Colonic mucosa (tissue), 4 donors: ENCODE measurements at places on chromosomes 5 and 9.

DNA sequence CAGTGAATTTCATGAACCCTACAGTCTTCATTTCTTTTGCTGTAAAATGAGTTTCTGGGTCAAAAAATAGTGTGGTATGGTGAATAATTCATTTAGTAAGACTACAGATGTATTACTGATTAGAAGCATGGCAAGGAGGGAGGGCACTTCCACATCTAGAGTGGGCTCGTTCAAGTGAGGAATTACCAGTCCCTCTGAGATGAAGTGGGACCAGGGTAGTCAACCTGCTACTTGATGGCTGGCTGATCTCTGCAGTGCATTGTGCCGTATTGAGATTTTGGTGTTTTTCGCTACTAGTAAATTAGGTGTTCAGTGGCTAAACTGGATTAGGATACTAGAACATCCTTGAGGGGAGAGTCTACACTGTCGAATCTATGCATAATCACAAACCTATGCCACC, 10.8 kb downstream of the CDC37L1 start:
- no peak overlapping the region for H3K27ac ChIP-seq
- H3K4me1 ChIP-seq, result no peaks in the 10 kb centered on the region
- peaks cover 8% of the 10 kb centered on the region for H3K36me3 ChIP-seq
- no peak overlapping the region for H3K4me3 ChIP-seq
- no peak for DNase-seq

DNA sequence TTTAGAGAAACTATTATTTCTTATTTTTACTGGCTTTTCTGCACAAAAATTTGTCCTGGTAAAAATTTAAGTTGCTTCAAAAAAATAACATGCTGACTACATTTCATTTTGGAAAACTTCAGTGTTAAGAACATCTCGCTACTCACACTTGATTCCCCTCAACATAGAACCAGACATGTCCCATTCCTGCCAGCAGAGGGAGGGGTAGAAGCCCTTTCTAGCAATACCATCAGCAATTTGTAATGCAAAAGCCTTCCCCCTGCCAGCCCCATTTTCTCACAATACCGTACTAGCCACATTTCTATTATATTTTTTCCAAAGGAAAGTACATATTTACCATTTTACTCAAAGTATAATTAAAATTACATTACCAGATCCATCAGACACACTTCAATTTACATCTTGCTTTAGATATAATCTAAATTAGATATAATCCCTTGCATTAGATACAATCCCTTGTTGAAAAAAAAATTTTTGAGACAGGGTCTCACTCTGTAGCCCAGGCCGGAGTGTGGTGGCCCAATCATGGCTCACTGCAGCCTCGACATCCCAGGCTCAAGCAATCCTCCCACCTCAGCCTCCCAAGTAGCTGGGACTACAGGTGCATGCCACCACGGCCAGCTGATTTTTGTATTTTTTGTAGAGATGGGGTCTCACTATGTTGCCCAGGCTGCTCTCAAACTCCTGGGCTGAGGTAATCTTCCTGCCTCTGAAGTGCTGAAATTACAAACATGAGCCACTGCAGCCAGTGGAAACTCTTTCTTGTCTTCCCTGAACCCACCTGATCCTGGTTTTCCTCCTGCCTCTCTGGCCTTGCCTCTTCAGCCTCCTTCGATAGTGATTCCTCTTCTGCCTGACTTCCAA, 39.6 kb upstream of the IDNK start:
- peak; percentile 32 for DNase-seq
- no peaks in the 10 kb centered on the region for H3K27me3 ChIP-seq
- H3K4me1 ChIP-seq, result no peaks in the 10 kb centered on the region
- H3K36me3 ChIP-seq, result no peaks in the 10 kb centered on the region
- no peak overlapping the region for H3K4me3 ChIP-seq

DNA sequence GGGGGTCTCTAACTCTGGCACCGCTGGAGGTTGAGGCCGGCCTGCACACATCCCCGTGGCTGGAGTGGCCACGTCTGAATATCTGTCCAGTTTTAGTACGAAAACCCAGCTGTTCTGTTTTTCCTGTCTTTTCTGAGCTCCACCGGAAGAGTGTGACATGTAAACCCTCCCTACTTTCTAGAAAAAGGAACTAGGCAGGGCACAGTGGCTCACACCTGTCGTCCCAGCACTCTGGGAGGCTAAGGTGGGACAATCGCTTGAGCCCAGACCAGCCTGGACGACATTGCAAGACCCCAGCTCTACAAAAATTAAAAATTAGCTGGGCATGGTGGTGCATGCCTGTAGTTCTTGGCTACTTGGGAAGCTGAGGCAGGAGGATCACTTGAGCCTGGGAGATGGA, 8.2 kb upstream of the PHYKPL start:
- peaks cover 22% of the 10 kb centered on the region for H3K4me1 ChIP-seq
- H3K36me3 ChIP-seq, result no peaks in the 10 kb centered on the region
- H3K27ac ChIP-seq, result peak overlapping the region; percentile 22
- H3K27me3 ChIP-seq, result no peaks in the 10 kb centered on the region

DNA sequence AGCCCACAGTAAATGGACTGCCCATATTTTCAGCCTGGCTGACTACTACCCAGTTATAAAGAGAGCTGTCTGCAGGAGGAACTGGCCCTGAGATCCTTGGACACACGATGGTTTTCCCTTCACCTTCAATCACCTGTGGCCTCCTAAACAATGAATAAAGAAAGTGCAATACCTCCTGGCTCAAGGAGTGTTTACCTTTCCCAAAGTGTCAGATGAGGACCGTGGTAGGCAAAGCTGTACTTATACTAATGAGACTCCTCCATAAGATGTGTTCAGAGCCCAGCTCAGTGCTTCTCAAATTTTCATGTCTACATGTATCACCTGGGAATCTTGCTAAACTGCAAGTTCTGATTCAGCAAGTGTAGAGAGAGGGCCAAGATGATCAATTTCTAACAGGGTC, 284.5 kb upstream of the VLDLR start:
- H3K36me3 ChIP-seq, result no peaks in the 10 kb centered on the region
- no peaks in the 10 kb centered on the region for H3K4me1 ChIP-seq
- DNase-seq, result no peak
- no peak overlapping the region for H3K4me3 ChIP-seq

- H3K4me1 ChIP-seq, result no peaks in the 10 kb centered on the region
- H3K36me3 ChIP-seq, result no peaks in the 10 kb centered on the region
- no peaks in the 10 kb centered on the region for H3K27me3 ChIP-seq
- DNase-seq, result no peak
Observed at GRCh38 chr5:1027631-1028441, 19.2 kb downstream of the NKD2 start.

- H3K36me3 ChIP-seq, result no peaks in the 10 kb centered on the region
- H3K27me3 ChIP-seq, result peaks cover 7% of the 10 kb centered on the region
- no peak overlapping the region for H3K27ac ChIP-seq
- peak overlapping the region; percentile 21 for H3K4me3 ChIP-seq
Observed at GRCh38 chr9:21402386-21403251, 6.3 kb upstream of the IFNA8 start.

DNA sequence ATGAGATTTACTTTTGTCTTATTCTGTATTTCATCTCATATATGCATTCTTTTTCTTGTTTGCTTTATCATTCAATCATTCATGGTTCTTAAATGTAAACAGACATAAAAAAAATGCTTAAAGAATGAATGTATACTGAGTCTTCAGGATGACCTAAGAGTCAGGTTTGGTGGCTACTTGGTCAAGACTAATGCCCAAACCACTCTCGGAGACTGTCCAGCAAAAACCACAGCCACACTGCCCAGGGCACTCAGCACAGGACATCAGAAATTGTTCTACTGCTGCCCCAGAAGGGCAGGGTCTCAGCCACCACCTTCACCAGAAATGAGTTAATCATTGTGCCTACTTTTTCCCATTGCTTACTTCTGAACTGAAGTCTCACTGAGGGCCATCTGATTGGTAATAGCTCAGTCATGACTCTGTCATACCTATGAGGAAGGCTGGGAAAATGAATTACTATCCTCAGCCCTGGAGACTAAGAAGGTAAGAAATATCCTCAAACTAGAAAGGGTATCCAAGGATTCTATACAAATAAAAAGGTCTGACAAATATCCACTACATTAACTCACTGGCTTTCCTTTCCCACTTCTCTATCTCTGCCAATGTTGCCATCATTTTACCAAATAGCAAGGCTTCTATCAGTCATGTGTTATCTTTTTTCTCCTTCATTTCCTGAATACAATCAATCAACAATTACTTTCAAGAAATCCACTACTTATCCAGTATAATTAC, 236.1 kb downstream of the CETN3 start:
- H3K27me3 ChIP-seq, result no peaks in the 10 kb centered on the region
- no peak for DNase-seq
- no peak overlapping the region for H3K4me3 ChIP-seq

- H3K4me3 ChIP-seq, result no peak overlapping the region
- no peaks in the 10 kb centered on the region for H3K36me3 ChIP-seq
- DNase-seq, result no peak
Observed at GRCh38 chr5:963310-963672, 45.3 kb upstream of the NKD2 start.

GRCh38 chr9:77953590-77953989, 78.0 kb downstream of the GNAQ start:
- peak overlapping the region; percentile 5 for H3K27ac ChIP-seq
- H3K4me1 ChIP-seq, result peaks cover 5% of the 10 kb centered on the region
- no peaks in the 10 kb centered on the region for H3K27me3 ChIP-seq
- H3K4me3 ChIP-seq, result no peak overlapping the region
- no peak for DNase-seq

- peak within 1 kb of the TSS; percentile 100 for H3K27ac ChIP-seq
- H3K36me3 ChIP-seq, result no peaks in the 10 kb centered on the region
- H3K4me1 ChIP-seq, result no peaks in the 10 kb centered on the region
- peak within 1 kb of the TSS; percentile 95 for H3K4me3 ChIP-seq
- H3K27me3 ChIP-seq, result no peaks in the 10 kb centered on the region
Observed at GRCh38 chr9:112332977-112333638, at the start of gene PTBP3. Gene PTBP3, minus strand, starts transcription at chr9:112333619. Its CDS starts 35,754 bp downstream, at chr9:112297865.

- H3K27ac ChIP-seq, result no peak overlapping the region
- no peaks in the 10 kb centered on the region for H3K27me3 ChIP-seq
- DNase-seq, result no peak
- no peak overlapping the region for H3K4me3 ChIP-seq
- no peaks in the 10 kb centered on the region for H3K36me3 ChIP-seq
- peaks cover 4% of the 10 kb centered on the region for H3K4me1 ChIP-seq
Observed at GRCh38 chr9:551986-552929, 289.2 kb upstream of the DMRT1 start.

GRCh38 chr5:141851195-141851874, 26.9 kb downstream of the PCDH1 start:
- no peaks in the 10 kb centered on the region for H3K27me3 ChIP-seq
- no peaks in the 10 kb centered on the region for H3K36me3 ChIP-seq
- peaks cover 14% of the 10 kb centered on the region for H3K4me1 ChIP-seq
- DNase-seq, result no peak
- peak overlapping the region; percentile 60 for H3K27ac ChIP-seq

DNA sequence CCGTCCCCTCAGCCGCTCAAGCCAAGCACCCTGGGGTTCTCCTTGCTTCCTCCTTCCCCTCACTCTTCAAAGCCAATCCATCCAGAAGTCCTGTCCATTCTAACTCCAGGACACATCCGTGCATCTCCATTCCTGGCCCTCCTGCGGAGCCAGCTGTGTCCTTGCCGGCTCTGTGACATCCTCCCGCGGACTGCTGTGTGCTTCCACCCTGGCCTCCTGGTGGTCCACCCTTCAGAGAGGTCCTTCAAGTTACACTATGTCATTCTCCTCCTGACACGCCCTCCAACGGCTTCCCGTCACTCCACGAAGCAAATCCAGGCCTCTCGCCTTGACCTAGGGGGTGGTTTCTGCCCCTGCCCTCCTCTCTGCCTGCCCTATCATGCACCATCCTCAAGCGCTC, 13.0 kb upstream of the SCGB3A1 start:
- H3K36me3 ChIP-seq, result no peaks in the 10 kb centered on the region
- H3K4me3 ChIP-seq, result no peak overlapping the region
- H3K4me1 ChIP-seq, result no peaks in the 10 kb centered on the region
- H3K27ac ChIP-seq, result no peak overlapping the region
- DNase-seq, result no peak

- DNase-seq, result no peak
- no peaks in the 10 kb centered on the region for H3K27me3 ChIP-seq
- no peaks in the 10 kb centered on the region for H3K36me3 ChIP-seq
- H3K4me3 ChIP-seq, result no peak overlapping the region
- H3K27ac ChIP-seq, result no peak overlapping the region
Observed at GRCh38 chr9:11338130-11338529, 725.3 kb upstream of the PTPRD start.

- DNase-seq, result no peak
- no peak overlapping the region for H3K27ac ChIP-seq
- H3K27me3 ChIP-seq, result no peaks in the 10 kb centered on the region
Observed at GRCh38 chr5:150651382-150651781, 9.7 kb upstream of the MYOZ3 start.

DNA sequence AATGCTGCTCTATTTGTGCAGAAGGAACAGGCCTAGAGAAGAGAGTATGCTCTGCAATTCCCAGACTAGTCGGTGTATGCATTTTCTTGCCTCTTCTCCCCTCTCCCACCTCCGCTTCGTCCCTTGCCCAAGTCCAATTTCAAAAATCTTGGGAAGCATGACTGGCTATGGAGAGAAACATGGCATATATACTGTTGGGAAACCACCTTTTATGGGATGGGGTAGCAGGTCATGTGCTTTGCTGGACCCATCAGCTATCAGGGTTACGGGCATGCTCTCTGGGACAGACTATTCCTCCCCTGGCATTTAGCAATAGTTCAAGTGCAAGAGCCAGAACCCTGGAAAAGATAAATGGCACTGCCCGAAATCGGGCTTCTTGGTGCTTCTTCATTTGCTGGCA, 12.0 kb downstream of the ISL1 start:
- DNase-seq, result no peak
- no peaks in the 10 kb centered on the region for H3K36me3 ChIP-seq
- H3K4me3 ChIP-seq, result no peak overlapping the region
- no peaks in the 10 kb centered on the region for H3K4me1 ChIP-seq
- peaks cover 21% of the 10 kb centered on the region for H3K27me3 ChIP-seq

- no peaks in the 10 kb centered on the region for H3K27me3 ChIP-seq
- DNase-seq, result no peak
- H3K27ac ChIP-seq, result no peak overlapping the region
- H3K4me1 ChIP-seq, result no peaks in the 10 kb centered on the region
Observed at GRCh38 chr5:170252720-170253350, 20.1 kb downstream of the C5orf58 start.

GRCh38 chr5:41637869-41638268, 127.5 kb upstream of the PLCXD3 start:
- H3K4me1 ChIP-seq, result no peaks in the 10 kb centered on the region
- no peak overlapping the region for H3K27ac ChIP-seq
- H3K36me3 ChIP-seq, result no peaks in the 10 kb centered on the region
- no peak for DNase-seq

GRCh38 chr5:470961-471749, 28.2 kb downstream of the EXOC3 start:
- peaks cover 14% of the 10 kb centered on the region for H3K4me1 ChIP-seq
- no peaks in the 10 kb centered on the region for H3K36me3 ChIP-seq

- H3K4me1 ChIP-seq, result no peaks in the 10 kb centered on the region
- no peak overlapping the region for H3K4me3 ChIP-seq
- no peaks in the 10 kb centered on the region for H3K36me3 ChIP-seq
- H3K27ac ChIP-seq, result no peak overlapping the region
Observed at GRCh38 chr9:135566552-135566951, 5.0 kb downstream of the PAEP start.
